ENCODE measurements at places on chromosomes 16 and 17.

DNA sequence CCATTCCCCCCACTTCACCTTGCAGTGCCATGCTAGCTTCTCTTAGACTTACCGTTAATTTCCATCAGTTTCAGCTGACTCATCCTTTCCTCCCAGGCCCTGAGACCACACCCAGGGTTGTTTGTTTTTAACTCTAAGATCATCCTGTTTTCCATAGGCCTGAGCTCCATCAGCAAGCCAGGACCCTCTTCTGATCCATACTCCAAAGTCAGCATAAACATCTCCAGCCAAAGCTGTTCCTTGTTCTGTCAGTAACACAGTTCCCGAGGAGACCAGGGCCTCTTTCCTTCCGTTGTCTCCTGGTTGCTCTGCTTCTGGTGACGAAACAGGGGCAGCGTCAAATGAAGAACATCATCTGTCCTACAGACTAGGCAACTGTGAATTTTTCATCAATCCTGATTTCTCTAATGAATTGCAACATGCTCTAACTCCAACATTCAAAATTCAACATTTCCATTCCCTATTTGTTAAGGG, 83.8 kb upstream of the HNF1B start:
- no peak for DNase-seq

DNA sequence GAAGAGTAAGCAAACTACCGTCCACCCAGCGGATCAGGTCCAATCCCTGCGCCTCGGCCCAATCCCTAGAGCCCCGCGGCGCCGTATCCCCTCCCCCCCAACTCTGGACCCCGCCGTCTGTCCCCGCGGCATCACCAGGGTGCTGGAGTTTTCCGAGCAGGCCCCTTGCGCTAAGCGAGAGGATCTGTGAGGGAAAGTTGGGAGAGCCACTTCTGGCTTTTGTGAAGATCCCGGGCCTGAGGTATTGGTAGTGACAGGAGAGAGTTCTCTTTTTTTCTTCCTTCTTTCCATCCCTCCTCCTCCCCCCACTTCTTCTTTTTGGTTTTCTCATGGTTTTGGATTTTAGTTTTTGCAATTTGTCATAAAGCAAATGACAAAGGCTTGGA, 3.5 kb upstream of the DLX4 start:
- DNase-seq, result no peak

- no peak for DNase-seq
Measured at GRCh38 chr17:81655378-81656117, 794 bp downstream of the PDE6G start.

- DNase-seq, result peak; percentile 36
Measured at GRCh38 chr16:30902029-30902972, 5.9 kb downstream of the CTF1 start.

GRCh38 chr16:2663553-2664546, 18.5 kb upstream of the KCTD5 start:
- no peak for DNase-seq

- no peak for DNase-seq
Measured at GRCh38 chr17:57329380-57330214, 73.3 kb downstream of the MSI2 start.

DNA sequence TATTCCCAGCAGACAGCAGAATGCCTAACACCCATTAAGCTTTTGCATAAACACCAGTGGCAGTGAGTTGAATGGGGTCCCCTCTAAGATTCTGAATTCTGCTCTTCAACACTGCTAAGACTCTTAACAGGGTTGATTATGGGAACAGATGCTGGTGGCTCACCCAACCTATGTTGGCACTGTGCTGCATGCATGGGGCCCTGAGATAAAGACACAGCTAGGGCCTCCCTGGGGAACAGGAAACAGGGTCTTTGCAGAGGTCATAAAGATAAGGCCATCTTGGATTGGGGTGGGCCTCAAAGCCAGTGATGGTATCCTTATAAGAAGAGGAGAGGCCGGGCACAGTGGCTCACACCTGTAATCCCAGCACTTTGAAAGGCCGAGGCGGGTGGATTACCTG, 190.8 kb downstream of the SLC39A11 start:
- DNase-seq, result no peak
